ENCODE measurements at places on chromosomes 4 and X.

DNA sequence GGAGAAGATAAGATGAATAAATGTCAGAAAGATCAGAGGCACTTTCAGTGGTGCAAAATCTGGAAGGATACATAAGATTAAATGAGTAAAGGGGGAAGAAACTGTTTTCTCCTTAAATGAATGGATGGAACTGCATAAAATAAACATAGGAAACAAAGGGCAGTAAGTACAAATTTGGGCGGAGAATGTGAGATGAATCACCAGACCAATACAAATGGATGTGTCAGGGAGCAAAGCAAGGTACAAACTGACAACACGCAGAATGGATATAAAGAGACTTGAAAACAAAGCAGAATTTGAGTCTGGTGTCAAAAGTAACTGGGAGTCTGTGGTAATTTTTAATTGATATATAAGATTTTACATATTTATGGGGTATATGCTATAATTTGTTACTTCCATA, 175.3 kb upstream of the PCDH18 start:
- no peak for DNase-seq

DNA sequence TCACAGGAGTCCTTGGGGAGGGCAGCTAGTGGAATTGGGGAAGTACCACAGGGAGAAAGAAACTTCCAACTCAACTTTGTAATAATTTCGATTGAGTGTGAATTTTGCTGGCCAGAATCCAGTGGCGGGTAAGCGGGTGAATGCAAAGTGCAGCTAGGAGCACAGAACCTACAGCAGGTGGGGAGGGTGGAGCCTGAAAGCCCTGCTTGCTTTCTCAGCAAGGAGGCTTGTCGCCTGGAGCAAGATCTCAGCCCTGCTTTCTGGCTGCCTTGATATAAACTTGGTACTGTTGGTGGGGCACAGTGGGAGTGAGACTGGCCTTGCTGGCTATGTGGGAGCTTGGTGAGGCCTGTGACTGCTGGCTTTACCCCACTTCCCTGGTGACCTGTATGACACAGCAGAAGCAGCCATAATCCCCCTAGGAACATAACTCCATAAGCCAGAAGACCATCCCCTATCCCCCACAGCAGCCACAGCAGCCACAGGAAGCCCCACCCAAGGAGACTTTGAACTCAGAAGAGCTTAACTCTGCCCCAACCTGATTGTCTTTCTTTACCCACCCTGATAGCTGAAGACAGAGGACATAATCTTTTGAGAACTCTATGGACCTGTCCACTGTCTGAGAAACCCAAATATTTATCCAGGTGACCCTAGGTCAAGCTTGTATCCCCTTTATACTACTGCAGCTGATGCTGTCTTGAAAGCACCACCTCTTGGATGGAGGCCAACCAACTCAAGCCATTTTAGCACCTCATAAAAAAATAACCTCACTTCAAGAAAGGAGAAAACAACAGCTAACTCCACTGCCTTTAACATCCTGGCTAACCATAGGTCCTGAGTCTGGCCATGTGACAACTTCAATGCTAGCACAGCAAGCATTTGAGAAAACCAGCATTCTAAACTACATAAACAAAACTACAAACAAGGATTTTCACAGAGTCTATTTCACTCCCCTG, 87.2 kb upstream of the PDE5A start:
- DNase-seq: no peak

DNA sequence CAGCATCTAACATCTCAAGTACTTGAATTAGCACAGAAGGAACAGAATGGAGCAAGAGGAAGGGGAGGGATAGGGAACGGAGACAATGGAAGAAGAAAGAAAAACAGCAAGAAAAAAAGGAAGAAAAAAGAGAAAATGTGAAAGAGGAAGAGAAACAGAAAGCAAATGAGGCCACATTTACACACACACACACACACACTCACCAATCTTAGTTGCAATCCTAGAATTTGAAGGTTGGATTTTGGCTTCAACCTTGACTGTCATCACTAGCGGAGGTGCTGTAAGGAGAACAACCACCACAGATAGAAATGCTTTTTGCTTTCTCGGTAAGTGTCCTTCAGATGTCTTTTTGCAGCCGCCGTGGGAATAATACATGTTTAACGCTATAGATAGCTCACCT, 327.1 kb upstream of the NWD2 start:
- DNase-seq: no peak

DNA sequence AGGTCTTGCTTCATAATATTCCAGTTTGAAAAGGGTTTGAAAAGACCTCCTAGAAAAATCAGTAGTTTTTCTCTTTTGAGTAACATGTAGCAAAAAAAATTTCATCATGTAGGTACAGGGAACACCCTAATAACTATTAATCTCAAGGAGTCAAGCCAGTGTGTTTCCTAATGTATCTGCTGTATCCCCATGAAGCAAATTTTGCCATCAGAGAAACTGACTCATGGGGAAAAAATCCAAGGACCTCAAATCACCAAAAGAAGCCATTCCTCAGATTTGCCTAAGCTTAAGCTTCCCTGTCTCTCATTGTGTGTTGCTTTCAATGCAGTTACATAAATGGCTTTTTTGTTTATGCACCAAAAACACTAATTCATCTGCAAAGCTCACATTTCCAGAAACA, 29.7 kb downstream of the F9 start:
- no peak for DNase-seq

DNA sequence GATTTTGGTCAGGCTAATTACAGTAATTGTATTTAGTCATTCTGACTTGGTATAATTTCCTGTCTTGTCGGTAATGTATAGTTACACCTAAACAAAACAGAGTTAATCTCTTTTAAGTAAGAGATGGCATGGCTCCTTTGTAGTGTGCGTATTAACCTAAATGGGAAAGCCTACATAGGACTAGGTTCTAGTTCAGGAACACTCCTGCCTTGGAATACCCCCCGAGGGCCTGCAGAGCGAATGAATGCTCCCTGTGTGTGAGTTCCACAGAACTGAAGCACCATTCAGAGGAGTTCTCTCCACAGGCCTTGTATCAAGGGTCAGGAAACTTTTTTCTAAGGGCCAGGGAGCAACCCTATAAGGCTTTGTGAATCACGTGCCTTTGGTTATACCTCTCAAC, 44.9 kb upstream of the STIM2 start:
- DNase-seq: no peak

- no peak for DNase-seq
Observed at GRCh38 chr4:52112411-52112810, 61.3 kb downstream of the SPATA18 start.

- DNase-seq: no peak
Observed at GRCh38 chr4:183354219-183354618, 32.0 kb upstream of the CLDN24 start.

GRCh38 chr4:1629699-1630083, 54.4 kb downstream of the FAM53A start:
- DNase-seq: no peak

- DNase-seq: no peak
Observed at GRCh38 chrX:56978172-56978571, 17.2 kb downstream of the SPIN3 start.
